SK-MEL-5 (cell line): ENCODE measurements at places on chromosomes 6 and 20.

DNA sequence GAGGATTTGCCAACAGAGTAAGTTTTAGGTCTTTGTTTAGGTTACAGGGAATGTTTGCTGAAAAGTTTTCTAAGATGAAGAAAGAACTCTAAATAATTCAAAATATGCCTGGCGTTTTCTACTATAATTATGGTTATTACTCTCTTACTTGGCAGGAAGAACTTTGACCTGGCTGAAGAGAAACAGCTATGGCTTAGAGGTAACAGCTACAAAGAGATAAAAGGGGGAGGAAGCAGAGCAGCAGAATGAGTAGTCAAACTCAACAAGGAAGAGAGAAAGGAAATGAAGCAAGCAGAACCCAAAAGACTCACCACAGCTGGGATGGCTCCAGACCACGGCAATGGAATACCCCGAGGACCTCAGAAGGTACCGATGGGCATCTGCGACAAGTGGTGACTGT is 95.6 kb downstream of the KIF16B start:
- no peak for DNase-seq

GRCh38 chr20:56245761-56246160 is 2.8 kb upstream of the MC3R start:
- peak; percentile 38 for DNase-seq

GRCh38 chr6:83729871-83730270 is 21.0 kb upstream of the SNAP91 start:
- no peak for DNase-seq

DNA sequence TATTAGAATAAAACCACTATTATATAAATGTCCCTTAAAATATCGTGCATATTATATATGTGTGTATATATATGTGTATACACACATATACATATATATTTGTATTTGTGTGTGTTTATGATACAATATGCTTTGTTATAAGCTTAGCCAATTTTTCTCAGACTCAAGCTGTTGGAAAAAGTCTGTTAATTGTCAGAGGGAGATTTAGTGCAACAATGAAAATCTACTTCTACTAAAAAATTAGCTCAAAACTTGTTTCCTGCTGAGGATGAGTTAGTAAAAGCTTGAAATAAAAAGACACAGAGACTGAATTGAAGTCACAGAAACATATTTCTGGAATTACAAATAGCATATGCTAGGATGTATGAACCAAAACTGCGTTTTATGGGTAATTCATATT is 79.4 kb downstream of the ADGRG6 start:
- DNase-seq, result no peak

DNA sequence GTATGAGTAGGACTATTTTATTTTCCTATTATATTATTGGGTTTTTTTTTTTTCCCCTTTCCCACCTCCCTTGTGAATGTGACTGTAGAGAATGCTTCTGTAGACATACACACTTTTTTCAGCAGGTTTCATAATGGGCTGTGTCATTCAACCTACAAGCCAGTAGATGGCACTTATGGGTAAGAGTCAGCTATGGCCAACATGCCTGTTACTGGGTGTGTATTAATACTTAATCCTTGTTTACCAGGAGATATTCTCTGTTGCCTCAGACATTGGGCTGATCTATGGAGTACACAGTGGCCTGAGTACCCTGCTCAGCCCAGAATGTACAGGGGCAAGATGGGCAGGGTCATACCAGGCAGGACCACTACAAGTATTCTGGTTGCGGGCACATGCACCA is 382.5 kb downstream of the EPHA7 start:
- peak; percentile 48 for DNase-seq

GRCh38 chr6:1091900-1092299 is 220.0 kb upstream of the FOXQ1 start:
- no peak for DNase-seq

DNA sequence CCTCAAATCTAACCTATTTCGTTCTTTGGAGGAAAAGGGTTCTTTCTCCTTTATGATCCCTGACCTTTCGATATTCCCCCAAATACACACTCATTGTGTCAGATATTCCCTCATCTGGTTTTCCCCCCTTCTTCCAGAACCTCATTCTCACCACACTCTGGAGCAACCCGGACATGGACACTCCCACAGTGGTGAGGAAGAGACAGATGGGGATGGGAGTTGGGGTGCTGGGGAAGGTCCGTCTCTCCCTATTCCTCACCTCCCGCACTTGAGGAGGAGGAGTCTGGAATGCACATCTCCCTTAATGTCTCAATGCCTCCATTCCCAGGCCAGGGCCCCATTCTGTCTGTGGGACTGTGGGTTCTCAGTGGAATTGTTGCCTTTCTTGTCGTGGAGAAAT is 1.3 kb downstream of the SLC39A7 start:
- no peak for DNase-seq

DNA sequence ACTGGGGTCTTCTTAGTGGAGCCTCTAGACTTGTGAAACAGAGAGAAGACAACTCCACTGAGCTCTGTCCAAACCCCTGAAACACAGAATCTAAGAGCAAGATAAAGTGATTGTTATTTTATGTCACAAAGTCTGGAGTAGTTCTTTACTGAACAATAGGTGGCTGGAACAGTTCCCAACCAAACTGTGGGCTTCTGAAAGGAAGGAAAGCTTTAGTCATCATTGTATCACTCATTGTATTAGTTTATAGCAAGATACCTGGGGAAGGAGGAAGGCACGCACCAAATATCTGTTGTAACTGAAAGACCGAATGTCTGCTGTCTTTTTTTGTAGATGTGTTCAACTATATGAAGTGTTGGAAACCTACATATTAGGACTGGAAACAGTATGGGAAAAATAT is 284.9 kb upstream of the TBX18 start:
- DNase-seq, result no peak

- no peak for DNase-seq
Measured at GRCh38 chr20:57316795-57317201, 12.8 kb upstream of the SPO11 start.

- DNase-seq, result peak; percentile 19
Measured at GRCh38 chr20:63025534-63026331, 19.0 kb upstream of the BHLHE23 start.

DNA sequence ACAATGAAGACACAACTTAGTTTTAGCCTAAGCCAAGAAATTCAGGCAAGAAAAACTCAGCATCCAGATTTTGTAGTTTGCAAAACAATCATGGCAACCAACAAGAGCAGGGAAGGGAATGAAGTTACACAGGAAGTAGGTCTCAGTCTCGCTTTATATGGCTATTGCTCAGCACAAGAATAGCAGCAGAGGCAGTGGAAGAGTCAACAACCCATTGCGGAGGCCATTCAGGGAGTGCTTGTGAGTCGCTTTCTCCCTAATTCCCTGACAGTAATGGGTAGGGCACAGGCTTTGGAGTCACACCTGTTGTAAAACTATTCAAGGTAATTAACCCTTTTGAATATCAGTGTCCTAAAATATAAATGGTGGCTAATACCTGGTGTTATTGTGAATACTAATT is 238.5 kb downstream of the HDGFL1 start:
- no peak for DNase-seq

DNA sequence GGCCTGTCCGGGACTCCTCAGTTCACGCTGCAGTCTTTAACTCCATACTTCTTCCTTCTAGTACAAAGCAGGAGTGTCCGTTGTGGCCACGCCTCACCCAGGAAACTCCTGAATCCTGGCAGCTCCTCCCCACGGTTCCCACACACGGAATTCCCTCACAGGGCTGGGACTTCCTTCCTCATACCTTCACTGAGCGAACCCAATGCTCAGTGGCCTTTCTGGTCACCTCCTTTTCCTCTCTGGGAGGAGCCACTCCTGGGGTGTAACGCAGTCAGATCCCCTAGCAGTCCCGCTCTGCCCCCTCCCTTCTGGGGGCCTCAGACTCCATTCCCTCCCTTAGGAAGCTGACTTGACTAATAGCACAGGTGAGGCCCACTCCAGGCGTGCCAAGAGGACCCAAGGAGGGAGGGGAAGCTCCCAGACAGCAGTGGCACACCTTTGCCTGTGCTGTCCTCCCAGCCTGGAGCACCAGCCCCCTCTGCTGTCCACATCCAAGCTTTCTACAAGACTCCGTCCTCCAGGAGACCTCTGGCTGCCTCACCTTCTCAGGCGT is at the start of gene SLC52A3:
SLC52A3 (minus strand) TSS at position 75 of the 553 bp plus-strand sequence. CDS start 2,726 bp downstream, outside the sequence.
- peak; percentile 53 for DNase-seq

DNA sequence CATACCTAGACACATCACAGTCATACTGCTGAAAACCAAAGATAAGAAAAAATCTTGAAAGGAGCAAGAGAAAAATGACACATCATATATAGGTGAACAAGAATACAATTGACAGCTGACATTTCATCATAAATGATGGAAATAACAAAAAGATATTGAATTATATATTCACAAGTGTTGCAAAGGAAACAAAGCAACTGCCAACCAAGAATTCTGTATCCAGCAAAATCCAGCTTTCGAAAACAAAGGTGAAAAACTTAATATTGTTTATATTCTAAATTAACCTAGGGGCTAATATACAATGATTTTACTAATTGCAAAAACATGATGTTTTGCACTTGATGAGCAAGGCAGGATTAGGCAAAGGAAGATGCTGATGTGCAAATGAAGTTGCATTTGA is 84.3 kb downstream of the MOXD1 start:
- no peak for DNase-seq

DNA sequence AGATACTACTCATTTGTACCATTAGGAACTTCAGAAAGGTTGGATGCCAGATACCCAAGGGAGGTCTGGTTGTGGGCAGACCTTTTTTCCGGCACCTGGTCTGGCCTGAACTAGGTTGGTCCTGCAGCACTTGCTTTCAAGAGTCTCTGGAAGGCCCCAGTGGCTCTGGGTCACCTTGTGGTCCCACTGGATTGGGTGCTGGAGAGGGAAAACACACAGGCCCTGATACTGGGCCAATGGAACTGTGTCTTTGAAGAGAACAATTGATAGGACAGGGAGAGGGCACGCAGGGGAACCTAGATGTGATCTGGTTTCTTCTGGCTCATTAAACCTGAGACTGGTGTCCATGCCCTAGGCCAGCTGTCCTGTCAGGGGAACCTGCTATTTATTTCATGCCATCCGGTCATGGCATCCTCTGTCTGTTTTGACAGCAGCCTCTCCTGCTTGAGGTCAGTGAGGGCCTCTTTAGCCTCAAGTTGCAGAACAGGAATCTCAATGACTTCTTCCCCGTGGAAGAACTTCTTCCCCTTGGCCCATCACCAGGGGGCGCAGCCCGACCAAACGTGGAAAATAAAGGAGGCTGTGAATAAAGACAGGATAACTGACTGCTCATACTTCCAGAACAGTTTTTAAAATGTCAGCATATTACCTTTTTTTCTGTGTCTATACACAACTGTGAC is 25.0 kb downstream of the TAF8 start:
- peak; percentile 80 for DNase-seq

DNA sequence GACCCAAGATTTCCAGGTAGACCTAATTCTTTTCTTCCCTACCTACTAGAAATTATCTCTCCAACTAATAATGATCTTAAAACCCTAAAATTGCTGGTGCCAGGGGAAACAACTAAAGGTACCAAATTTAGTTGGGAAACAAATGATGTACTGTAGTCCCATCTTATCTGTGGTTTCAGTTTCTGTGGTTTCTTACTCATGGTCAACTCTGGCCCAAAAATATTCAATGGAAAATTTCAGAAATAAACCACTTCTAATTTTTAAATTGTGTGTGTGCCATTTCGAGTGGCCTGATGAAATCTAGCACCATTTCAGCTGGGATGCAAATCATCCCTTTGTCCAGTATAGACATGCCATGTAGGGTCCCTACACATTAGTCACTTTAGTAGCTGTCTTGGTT is 475.2 kb upstream of the EPHA7 start:
- DNase-seq, result no peak

- no peak for DNase-seq
Measured at GRCh38 chr6:39037082-39037508, 11.5 kb upstream of the GLP1R start.

DNA sequence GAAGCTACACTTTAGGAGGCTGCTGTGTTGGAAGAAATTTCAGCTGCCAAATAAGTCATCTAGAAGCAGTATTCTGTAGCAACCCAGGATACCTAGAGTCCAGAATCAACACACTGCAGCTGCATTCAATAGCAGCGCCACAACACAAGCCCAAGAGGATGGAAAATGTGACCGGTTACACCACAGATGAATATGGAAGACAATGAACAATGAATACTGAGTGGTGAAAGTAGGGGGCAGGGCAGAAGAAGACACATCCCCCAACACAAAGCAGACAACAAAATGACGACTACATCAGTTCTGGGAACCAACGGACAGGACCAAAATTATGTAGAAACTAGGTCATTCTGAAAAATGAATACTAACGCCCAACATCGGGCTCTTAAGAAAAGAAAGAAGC is 38.2 kb downstream of the KIF6 start:
- peak; percentile 91 for DNase-seq

- DNase-seq, result no peak
Measured at GRCh38 chr6:158507174-158507573, 52.7 kb upstream of the TMEM181 start.

- DNase-seq, result no peak
Measured at GRCh38 chr6:158762787-158763433, 56.3 kb downstream of the EZR start.

DNA sequence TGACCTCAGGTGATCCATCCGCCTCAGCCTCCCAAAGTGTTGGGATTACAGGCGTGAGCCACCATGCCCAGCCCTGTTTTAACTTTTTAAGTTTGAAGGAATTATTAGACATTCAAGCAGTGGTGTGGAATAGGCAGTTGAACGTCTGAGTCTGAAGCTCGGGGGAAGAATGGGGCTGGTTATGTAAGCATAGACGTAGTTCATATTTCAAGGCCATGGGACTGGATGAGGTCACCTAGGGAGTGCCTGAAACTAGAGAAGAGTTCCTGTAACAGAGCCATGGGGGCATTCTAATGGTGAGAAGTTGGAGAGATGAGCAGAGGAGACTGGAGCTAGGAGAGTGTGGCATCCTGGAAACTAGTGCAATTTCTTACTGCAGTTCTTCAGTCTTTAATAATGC is 6.4 kb downstream of the CDKAL1 start:
- DNase-seq, result peak; percentile 22

- peak; percentile 63 for DNase-seq
Measured at GRCh38 chr6:31128093-31128676, 7.9 kb upstream of the CDSN start.

DNA sequence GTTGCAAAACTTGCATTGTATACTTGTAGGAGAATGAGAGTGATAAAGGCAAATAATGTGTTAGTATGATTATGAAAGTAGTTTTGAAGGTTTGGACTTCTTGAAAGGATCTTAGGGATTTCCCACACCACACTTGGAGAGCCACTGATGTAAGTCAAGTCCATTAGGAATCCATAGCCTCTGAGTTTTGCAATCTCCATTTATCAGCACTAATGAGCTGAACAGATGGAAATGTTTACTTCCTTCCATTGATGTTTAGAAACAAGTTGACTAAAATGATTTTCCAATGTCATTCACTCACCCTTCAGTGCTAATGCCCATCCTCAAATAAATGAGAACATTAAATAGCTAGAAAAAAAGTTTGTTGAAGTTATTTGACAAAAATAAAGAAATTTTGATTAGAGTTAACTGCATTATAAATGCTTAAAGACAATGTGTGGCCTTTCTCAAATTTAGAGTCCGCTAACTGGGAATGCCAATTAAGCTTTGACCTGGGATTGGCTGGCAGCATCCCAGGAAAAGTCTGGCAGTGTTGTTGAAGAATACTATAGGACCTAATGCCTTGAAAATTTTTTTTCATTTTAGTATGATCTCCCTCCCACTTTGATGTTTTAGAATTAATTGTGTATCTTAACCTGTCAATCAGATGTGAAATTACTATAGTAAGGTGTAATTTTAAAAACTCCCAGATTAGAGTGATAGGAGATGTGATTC is 68.0 kb downstream of the SLC35F1 start:
- DNase-seq, result no peak
